Esophagus (tissue), 2 donors: ENCODE measurements at places on chromosomes 11 and 22. TPM values are rescaled to one million over a fixed set of nuclear protein-coding genes. Genes with fewer than 3 reads are reported as not detected.

XPNPEP3 gene
- 2.6 TPM for polyA plus RNA-seq

OR10D3 gene
- not detected for polyA plus RNA-seq

OR51B2 gene
- not detected for polyA plus RNA-seq

NNMT gene
- 69.1 TPM for polyA plus RNA-seq

UPK3A gene
- not detected for polyA plus RNA-seq

DEPDC7 gene
- 3.2 TPM for polyA plus RNA-seq

FAM227A gene
- polyA plus RNA-seq: 0.06 TPM

ACO2 gene
- 59.7 TPM for polyA plus RNA-seq

KDM4E gene
- not detected for polyA plus RNA-seq

TIGD3 gene
- 0.10 TPM for polyA plus RNA-seq

TMEM121B gene
- 0.33 TPM for polyA plus RNA-seq

TBX1 gene
- 1.2 TPM for polyA plus RNA-seq

EIF3D gene
- polyA plus RNA-seq: 129 TPM

DDX10 gene
- polyA plus RNA-seq: 11.8 TPM

SCARF2 gene
- 1.0 TPM for polyA plus RNA-seq

CNTN5 gene
- not detected for polyA plus RNA-seq

DMC1 gene
- polyA plus RNA-seq: 1.3 TPM

VPREB1 gene
- polyA plus RNA-seq: not detected

ART1 gene
- polyA plus RNA-seq: not detected

PHF21B gene
- polyA plus RNA-seq: 0.08 TPM

HBB gene
- 0.41 TPM for polyA plus RNA-seq

IRAG1 gene
- 5.7 TPM for polyA plus RNA-seq

ESAM gene
- polyA plus RNA-seq: 34.1 TPM

OR8G1 gene
- polyA plus RNA-seq: not detected
